ENCODE measurements at places on chromosomes 7 and 10.

- peak; percentile 57 for DNase-seq
Measured at GRCh38 chr7:127654404-127655394, 2.7 kb downstream of the SND1 start.

DNA sequence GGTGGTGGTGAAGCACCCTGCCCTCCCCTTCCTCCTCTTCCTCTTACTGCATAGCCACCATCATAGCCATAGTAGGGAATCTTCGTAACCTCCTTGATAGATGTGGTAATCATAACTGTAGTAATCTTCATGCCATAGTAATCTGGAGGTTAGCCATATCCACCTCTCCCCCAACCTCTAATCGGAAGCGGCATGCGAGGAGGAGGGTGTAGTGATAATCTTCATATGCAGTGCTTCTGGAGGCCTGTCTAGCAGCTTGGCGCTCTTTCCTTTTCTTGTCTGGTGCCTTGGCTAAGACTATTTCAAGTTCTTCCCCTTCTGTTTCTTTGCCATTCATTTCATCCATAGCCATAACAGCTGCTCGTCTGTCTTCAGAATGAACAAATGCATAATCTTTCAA lies 90.9 kb downstream of the MLLT10 start:
- DNase-seq: no peak

DNA sequence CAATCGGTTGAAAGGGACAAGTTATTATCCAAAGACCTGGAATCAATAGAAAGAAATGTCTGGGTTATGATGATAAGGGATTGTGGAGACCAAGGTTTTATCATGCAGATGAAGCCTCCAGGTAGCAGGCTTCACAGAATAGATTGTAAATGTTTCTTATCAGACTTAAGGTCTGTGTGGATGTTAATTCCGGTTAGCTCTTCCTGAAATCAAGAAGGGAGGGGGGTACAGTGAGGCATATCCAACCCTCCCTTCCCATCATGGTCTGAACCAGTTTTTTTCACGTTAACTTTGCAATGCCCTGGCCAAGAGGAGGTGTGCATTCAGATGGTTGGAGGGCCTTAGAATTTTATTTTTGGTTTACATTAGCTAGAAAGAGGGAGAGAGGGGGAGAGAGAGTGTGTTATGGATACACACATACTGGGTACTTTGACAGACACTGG lies 9.8 kb upstream of the LRRC61 start:
- no peak for DNase-seq

GRCh38 chr7:64559206-64559605 lies 3.7 kb downstream of the ZNF680 start:
- peak; percentile 69 for DNase-seq

- DNase-seq: no peak
Measured at GRCh38 chr7:132799081-132799413, 222.8 kb upstream of the PLXNA4 start.

Data from myocyte (in vitro differentiated cells).